ENCODE measurements at places on chromosomes 1 and 21.

- DNase-seq = no peak
These were observed 6.8 kb downstream of the NCF2 start for GRCh38 chr1:183583466-183583865.

GRCh38 chr1:205547936-205548827 is 43.7 kb downstream of the CDK18 start:
- DNase-seq = no peak

- no peak for DNase-seq
These were observed 765 bp upstream of the VPS45 start for GRCh38 chr1:150066838-150067183.

GRCh38 chr1:204145033-204145504 is 6.8 kb downstream of the ETNK2 start:
- no peak for DNase-seq

DNA sequence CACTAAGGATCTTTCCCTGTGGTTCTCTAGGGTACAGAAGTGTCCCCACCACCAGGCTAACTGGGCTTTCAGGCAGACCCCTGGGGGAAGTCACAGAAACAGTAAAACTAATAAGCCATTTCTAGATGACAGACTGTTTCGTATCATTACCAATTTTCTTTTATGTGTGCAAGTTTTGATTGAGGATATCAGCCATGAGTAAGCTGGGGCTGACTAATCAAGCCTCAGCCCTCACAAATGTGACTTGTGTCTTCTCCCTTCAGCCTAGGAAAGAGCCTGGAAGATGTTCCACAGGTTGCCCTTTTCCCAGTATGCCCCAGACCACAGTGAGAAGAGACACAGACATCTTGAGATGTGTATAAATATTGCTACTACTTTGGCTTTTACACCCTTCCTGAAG is 10.5 kb downstream of the PTGFRN start:
- DNase-seq = no peak

DNA sequence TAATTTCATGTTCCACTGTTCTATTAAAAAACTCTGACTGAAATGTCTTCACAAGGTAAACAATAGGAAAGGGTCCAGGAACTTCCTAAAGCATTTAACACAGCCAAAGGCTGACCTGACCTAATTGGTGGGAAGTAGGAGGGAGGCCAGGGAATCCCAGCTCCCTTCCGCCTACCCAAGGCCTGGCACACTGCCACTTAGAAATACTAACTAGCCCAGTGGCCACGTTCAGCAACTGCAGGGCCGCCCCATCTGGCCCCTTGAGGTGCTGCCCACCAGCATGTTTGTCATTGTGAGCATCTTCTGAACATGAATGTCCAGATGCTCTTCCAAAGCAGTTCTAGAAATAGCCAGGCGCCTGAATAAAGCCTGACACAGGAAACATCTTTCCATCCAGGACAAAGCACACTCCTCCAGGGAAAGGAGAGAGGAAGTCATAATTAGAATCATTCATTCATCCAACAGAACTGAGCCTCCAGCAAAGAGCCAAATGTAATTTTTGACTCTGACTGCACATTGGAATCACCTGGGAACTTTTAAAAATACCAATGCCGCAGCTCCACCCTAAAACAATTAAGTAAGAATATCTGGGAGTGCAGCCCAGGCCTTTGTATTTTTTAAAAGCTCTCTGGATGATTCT is 44.6 kb upstream of the BCL9 start:
- no peak for DNase-seq

DNA sequence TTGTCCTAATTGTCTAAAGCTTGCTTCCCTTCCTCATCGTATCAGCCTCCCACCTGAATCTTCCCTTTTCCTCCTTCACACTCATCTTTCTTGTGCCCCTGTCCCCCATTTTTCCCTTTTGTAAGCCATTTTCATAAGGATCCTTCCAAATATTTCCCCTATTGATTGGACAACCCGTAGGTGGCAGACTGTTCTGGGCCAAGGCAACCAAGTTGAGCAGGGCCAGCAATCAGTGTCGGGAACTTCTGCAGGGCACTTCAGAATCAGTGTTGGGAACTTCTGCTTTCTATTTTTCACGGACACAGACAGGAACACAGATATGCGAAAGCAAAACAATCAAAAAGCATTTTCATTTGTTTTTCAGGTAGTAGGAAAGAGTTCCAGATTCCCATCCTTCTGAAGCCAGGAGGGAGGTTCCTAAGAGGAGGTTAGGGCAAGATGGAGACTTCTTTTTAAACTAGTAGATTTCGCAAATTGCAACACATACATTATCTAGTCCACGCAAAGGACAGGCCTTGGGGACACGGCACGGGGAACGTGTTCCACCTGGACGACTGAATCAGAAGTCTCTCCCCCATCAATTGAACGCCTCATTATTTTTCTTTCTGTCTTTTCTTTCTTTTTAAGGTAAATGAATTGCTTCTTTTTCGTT is 691 bp upstream of the MPZL1 start:
- no peak for DNase-seq

- DNase-seq = no peak
These were observed 27.7 kb upstream of the ELAVL4 start for GRCh38 chr1:50080904-50081586.
